ENCODE measurements at places on chromosomes 1 and 21.

- DNase-seq = no peak
Observed at GRCh38 chr1:51738681-51739080, 121.8 kb downstream of the OSBPL9 start.

- no peak for DNase-seq
Observed at GRCh38 chr1:8425150-8425780, 107.4 kb downstream of the SLC45A1 start.

DNA sequence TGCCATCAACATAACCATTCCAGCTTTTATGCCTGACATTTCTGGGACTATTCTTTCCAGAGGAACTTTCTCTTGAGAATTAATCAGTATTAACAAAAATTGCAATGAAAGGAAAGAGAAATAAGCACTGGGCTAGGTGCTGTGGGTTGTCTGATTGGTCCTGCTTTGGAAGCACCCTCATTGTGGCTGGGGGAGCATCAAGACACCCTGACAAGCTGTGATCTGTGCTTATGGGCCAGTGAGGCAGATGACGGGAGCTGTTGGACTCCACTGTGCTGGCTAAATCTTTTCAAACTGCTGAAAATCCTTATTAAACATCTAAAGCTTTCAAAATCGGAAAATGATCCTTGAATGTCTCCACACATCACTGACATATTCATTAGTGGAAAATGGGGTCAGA is 20.0 kb downstream of the UBASH3A start:
- no peak for DNase-seq

- no peak for DNase-seq
Observed at GRCh38 chr1:85584264-85584781, 3.8 kb downstream of the CCN1 start.

GRCh38 chr1:20586953-20587660 is 1.8 kb upstream of the CDA start:
- DNase-seq = no peak

DNA sequence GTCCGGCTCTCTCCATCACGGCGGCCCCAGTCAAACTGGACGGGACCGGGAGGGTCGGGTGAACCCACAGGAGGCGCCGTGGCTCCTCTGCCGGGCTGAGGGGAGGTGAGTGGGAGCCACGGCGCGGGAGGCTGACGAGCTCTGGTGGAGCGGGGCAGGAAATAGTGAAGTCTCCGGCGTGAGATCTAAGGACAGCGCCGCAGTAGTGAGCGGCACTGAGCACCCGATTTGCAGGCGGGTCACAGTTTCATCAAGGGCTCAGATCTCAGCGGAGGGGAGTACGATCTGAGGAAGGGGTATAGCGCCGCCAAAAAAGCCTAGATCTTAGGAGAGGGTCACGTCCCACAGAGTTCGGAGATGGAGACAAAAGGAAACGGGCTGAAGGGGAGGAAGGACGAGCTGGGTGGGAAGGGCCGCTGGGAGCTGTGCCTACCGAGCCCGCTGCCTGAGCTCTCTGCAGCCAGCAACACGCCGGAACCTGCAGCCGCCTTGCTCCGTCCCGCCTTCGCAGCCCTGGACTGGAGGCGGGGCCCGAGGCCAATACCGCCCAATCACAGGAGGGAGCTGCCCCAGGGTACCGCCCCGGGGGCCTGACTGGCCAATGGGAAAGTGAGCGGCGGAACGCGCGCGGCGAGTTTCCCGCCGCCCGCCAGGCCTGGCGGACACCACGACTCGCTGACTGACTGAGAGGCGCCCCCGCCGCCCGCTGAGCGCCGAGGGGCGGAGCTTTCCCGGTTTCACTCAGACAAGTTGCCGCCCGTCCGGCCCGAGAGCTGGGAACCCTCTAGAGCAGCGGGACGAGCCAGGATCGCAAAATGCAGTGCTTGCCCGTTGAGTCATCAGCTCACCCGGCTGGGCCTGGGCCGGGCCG is 1.9 kb downstream of the SFN start:
- peak; percentile 99 for DNase-seq

DNA sequence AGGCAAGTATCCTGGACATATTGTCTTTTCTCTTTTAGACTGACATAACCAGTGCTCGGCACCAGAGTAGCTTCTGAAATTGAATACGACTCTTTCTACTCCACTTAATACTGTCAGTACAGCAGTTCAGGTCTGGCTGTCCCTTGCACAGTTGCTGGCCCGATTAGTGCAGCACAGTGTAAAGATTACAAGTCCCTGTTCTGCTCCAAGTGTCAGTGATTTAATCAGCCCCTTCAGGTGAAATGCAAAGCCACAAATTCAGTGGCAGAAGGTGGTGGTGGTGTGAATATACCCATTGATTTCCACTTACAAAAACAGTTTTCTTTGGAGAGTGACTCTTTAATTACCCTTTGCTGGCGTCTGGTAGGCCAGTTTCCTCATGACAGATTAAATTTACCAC is 545.4 kb downstream of the ADGRL2 start:
- no peak for DNase-seq

GRCh38 chr1:230169454-230170152 is 102.6 kb downstream of the GALNT2 start:
- DNase-seq = no peak

GRCh38 chr1:237578540-237578939 is 312.2 kb downstream of the ZP4 start:
- no peak for DNase-seq

DNA sequence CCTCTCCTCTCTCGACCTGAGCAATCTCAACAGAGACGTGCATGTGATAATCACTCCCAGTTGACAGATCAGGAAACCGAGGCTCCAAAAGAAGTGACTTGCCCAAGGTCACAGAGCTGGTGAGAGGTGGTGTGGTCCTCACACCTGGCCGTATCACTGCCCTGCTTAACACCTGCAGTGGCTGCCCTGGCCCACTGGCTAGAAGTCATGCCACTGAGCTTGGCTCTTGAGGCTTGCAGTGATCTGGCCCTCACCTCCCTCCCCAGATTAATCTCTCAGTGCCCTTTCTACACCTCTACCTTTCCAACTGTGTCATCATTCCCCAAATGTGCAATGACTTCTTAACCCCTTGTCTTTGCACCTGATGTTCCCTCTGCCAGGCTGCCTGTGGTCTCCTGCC is 38.8 kb downstream of the CDCP2 start:
- no peak for DNase-seq

DNA sequence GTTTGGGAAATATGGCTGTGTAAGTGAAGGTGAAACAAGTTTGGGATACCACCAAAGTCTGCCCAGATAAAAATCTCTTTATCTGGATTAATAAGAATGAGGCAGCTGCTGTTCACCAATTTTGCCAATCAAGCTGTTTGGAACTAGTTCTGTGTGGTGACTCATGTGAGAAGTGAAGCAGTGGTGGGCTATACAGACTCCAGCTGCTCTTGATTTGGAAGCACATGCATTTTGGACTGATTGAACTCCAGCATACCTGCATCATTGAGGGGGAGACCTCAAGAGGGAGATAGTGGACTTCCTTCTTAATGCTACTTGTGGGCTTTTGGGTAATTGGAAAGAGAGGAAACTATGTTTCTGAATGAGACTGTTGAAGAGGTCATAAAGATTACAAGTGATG is 99.2 kb upstream of the B3GALT2 start:
- DNase-seq = no peak

DNA sequence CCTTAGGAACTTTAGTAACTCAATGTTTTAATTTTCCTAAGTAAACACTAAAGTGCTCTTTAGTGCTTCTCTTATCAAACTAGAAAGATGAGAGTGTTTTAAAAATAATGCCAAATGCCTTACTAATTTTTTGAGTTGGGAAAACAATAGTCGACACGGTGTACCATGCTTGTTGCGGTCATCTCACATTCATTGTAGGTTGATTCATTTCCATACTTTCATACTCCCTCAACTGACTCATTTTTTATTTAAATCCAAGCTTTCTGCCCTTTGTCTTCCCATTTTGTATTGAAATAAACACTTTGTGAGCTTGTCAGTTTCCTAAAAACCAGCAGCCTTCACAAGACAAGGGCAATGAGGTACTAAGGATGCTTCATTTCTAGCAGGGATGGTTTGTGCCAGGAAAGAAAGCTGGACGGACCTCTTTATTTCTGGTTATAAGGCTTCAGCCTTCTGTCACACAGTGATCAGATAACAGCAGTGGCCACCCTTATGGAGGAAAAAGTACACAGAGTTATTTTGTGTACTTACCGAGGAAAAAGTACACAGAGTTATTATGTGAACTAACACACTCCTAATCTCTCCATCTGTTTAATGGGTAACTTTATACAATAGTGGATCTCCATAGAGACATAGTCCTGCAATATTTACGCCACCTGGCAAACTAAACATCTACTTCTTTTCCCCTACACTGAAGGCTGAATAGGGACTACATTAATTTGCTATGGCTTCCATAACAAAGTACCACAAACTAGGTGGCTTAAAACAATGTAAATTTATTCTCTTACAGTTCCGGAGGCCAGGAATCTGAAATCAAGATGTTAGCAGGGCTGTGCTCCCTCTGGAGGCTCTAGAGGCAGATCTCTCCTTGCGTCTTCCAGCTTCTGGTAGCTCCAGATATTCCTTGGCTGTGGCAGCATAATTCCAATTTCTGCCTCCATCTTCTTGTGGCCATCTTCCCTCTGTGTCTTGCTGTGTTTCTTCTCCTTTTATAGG is 13.0 kb upstream of the CCDC190 start:
- DNase-seq = no peak

DNA sequence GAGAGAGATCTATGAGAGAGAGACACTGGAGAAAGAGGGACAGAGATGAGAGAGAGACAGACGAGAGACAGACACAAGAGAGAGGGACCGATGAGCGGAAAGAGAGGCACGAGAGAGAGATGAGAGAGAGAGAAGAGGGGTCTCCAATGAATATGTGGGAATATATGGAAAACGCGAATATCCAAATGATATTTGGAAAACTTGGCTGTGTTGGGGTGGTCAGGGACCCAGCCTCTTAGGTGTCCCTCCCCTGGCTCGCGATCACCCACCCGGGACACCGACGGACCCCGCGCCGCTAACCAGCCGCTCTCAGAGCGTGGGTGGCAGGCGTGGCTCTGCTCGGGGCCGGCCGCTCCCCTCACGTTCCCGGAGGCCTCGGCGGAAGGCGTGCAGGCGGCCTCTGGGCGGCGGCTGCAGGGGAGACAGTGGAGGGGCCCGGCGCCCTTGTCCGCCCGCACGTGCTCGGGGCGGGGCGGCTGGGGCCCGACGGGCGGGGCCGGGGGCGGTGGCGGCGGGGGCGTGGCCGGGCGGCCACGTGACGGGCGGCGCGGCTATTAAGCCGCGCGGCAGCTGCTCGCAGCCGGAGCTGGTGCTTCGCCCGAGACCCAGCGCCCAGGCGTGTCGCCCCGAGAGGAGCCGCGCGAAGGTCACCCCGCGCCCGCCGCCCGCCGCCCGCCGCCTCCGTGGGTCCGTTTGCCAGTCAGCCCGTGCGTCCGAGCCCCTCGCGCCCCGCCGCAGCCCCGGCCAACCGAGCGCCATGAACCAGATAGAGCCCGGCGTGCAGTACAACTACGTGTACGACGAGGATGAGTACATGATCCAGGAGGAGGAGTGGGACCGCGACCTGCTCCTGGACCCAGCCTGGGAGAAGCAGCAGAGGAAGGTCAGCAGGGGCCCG is at the start of gene ACTN2:
TSS of gene ACTN2 (plus strand) at position 583 of the 898 bp plus-strand sequence. CDS start at position 758, 175 bp downstream.
- no peak for DNase-seq

GRCh38 chr1:206514813-206515387 is 7.6 kb downstream of the RASSF5 start:
- DNase-seq = no peak

- peak; percentile 90 for DNase-seq
Observed at GRCh38 chr1:23403735-23404486, 20.6 kb downstream of the TCEA3 start.

DNA sequence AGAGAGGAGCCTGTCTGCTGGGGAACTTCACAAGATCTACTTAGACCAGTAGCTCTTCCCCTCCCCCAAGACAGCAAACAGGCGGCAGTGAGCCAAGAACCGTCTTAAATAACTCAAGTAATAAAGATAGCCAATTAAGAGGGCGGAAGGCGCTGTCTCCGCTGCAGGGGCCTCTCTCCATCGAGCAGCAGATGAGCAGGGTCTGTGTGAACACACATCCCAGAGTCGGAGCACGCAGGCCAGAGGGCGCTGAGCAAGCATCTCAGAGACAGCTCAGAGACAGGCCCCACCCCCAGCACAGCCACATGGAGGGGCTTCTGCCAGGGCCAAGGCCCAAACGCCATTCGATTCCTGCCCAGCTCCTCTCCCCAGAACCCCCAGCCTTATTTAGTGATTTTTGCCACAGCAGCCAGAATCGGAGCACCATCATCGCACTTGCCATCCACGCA is 11.1 kb downstream of the IFFO2 start:
- no peak for DNase-seq

DNA sequence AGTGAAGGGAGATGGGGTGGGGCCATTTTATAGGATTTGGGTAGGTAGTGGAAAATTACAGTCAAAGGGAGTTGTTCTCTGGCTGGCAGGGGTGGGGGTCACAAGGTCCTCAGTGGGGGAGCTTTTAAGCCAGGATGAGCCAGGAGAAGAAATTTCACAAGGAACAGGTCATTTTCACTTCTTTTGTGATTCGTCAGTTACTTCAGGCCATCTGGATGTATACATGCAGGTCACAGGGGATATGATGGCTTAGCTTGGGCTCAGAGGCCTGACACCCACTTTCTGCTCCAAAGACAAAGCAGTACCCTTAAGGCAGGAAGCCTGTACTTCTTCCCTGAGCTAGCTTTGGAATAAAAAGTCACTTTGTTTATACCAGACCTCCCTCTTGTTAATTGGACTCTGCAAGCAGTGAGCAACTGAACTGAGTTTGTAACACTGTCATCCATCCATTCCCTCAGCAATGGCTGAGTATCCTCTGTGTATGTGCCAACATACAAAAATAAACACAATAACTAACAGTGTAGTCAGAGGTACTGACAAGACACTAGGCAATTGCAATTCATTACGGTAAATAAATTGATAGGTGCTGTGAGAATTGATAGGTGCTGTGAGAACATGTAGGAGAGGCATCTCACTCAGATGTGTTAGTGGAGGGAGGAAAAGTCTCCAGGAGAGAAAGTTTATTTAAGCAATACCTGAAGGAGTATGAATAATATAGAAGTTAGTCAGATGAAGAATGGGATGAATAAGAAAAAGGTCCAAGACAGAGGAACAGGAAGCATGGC is 14.7 kb upstream of the RGS2 start:
- no peak for DNase-seq

DNA sequence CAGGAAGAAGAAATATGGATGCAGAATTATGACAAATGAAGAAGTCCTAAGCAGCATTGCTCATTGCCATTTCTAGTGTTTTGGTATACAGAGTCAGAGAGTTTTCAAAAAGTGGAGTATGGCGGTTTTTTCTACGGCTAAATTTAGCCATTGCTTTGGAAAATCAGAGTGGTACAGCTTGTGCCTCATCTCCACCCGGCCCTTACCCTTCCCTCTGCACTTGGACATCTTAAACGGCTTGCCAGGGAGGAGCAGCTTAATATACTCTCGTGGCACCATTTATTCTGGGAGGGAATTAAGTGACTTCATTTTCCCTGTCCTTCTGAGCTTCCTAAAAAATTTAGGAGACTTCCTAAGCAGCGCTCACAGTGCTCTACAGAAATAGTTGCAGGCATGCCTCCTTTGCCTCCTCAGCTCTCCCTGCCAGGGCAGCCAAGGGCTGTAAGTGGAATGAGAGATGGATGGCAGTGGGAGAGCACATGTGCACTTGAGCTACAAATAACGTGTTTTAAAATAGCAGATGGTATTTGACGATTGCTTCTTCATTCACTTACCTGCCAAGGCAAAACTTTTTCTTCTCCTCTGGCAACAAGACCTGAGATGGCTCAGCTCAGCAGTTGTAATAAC is 51.5 kb upstream of the VAMP3 start:
- DNase-seq = no peak
